T-helper 2 cell (primary cell): ENCODE measurements at places on chromosomes 12 and 14.

GRCh38 chr12:42485823-42486222, 103.7 kb downstream of the PRICKLE1 start:
- no peak for DNase-seq

DNA sequence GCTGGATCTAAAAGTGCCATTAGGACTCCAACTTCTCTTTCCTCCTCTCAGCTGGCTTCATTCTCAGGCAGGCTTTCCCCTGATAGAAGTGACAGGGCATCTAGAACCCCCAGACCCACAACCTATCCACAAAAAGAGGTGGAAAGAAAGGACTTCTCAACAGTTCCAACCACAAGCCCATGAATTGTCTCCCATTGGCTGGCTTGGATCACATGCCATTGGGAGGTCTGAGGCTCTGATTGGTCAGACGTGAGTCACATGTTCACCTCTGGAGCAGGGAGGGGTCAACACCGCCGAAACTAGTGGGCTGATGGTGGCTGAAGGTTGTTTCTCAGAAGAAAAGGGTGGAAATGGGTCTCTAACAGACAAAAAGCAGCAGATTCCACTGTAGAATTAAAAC, 47.2 kb downstream of the DRAM1 start:
- DNase-seq, result no peak

- no peak for DNase-seq
Observed at GRCh38 chr12:76002598-76003354, 28.8 kb downstream of the PHLDA1 start.

DNA sequence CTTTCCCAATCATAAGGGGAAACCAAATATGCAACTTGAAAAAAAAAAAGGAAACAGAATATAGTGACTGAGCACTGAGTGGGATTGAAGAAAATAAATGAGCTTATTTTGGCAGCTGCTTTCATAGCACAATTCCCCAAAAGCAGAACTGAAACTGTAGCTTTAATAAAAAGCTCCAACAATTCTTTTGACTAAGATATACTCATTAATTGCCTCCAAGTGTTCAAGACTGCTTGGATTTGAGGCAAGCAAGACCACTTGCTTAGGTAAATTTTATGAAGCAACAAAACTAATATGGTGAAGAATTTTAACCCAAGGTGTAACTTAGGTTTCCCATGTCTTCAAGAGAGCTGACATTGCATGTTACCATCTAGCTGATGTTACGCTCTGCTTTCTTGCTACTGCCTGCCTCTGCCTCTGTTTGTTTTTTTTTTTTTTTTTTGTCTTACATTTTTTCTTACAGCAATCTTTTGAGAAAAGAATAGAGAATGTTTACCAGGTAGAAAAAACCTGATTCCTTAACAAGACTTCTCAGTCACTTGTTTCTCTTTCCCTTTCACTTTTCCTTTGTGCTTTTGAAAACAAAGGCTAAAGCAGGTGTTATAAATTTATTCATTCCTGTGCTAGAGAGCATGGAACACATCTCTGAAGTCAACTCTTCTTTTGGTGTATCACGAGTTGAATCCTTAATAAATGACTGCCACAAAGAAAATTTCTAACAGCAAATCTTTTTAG, 134.4 kb downstream of the BCAT1 start:
- DNase-seq, result no peak

DNA sequence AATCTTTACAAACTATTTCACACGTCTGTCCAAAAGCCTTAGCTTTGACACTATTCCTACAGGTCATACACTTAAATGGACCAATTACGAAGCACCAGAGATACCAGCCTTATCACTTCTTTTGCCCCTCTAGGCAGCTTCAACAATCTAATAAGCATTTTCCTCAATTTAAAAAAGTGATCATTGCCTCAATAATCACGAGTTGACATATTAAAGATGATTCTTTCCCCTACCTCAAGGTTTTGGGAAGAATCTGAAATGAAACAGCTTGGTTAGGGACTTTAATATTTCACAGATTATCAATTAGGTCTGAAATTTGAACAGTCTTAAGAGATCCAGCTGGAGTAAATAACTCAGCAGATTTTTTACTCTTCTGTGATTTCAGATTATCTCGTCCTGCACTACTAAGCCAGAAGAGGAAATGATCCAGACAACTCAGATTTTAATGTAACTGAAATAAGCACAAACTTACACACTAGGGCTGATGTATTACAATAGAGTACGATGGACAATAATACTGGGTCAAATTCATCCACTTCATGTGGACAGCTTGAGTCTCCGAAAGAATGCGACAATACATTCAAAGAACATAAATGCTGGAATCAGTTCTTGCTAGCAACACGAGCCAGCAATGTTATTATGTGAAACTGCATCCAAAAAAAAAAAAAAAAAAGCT, 15.9 kb downstream of the UBE2N start:
- DNase-seq, result no peak

DNA sequence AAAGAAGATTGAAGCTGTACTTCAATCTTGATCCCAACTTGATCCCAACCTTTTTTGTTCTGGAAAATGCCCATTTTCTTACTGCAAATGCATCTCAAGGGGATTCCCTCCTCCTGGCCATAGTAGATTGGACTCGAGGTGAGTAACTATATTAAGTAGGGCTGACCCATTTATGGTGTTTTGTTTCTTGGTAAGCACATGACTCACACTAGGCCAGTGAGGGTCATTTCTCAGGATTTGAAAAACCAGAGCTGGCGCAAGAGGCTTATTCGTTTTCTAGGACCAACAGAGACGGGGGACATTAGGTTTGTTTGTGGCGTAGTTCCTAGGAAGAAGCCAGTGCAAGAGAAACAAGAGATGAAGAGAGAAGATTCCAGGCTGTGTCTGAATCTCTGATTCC, 51.4 kb downstream of the MRPL42 start:
- DNase-seq, result no peak

GRCh38 chr12:40469736-40470135, 222.5 kb upstream of the CNTN1 start:
- DNase-seq, result no peak

- no peak for DNase-seq
Observed at GRCh38 chr12:22631863-22632463, 7.0 kb downstream of the ETNK1 start.

- no peak for DNase-seq
Observed at GRCh38 chr14:78164226-78164853, 5.8 kb upstream of the NRXN3 start.

DNA sequence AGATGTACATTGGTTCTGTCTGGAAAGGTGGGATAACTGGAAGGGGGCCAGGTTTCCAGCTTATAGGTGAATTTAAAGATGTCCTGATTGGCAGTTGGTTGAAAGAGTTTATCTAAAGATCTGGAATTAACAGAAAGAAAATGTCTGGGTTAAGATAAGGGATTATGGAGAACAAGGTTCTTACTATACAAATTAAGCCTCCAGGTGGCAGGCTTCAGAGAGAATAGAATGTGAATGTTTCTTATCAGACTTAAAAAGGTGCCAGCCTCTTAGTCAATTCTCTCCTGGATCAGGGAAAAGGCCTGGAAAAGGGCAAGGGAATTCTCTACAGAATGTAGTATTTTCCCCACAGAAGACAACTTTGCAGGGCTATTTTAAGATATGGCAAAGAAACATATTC, 53.1 kb downstream of the CNTN1 start:
- no peak for DNase-seq

DNA sequence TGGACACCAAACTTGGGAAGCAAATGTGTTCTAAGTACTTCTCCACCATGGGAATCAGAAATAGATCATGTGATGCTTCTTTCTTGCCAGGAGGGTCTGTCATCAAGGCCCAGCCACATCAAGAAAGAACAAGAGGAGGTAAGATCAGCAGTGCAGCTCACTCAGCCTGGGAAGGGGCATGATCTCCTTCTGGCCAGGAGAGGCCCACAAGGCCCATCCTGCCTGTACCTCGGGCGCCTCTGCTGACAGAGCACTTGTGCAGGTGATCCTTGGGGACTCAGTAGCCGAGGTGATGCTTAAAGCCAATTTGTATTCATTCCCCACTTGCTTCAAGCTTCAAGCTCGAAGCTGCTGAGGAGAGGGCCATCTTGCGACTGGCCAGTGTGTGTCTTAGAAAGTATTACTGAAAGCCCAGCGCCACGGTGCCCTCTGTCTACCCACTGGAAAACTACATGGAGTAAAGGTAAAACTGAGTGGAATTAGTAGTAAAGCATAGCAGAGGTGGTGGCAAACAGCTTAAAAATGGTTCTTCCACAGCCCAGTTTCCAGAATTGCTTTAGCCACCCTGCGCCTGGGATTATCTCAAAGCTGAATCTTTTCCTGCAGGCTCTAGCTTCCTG, 26.2 kb downstream of the RTRAF start:
- no peak for DNase-seq
